Amniotic epithelial cell (primary cell): ENCODE measurements at places on chromosomes 6 and 20.

DNA sequence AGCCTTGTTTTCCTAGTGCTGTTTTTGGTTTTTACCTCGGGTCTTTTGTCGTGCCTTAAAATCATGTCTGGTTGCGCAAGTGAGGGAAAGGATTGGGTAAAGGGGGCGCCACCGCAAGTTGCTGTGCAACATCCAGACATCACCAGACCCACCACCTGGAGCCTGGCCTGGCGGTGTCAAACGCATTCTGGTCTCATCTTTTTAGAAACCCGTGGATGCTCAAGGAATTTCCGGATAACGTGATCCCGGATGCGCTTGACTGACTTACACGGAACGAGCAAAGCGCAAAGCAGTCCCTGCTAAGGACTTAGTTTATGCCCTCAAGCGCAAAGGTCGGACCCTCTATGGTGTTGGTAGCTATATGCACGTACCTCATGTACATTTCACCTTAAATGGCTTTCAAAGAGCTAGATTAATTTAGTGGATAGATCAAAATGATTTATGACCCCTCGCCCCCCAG is 105.2 kb downstream of the OR2B2 start:
- DNase-seq = peak; percentile 66

- DNase-seq = peak; percentile 86
Observed at GRCh38 chr6:100084316-100084990, 90.4 kb upstream of the MCHR2 start.

DNA sequence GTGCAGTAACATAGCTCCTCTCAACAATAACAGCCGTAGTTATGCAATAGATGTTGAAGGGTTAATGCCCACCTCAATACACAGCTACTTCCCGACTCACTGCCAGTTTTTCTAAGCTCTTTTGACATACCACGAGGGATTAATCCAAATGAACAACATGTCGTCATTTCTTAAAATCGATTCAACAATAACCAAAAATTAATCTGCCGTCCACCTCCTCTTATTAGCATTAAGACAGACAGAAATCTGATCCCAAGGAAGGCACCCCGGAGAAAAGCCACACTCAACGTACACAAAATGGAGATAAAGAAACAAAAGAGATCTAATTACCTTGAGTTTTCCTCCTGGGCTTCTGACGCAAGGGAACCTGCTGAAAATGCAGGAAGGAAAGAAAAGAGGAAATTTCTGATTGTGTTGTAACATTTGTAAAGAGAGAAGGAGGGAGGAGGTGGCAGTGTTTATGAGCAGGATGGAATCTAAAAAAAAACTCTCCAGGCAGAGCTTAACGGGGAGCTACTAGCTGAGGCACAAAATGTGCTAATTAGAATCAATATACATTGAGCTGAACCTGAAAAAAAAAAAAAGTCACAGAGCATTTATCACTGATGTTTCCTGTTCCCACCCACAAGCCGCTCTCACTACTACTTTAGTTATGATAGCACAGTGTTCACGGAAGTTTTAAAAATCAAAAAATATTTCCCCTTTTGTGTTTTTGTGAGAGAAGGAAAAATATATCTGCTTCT is 109.3 kb downstream of the IPCEF1 start:
- DNase-seq = no peak

- no peak for DNase-seq
Observed at GRCh38 chr6:123288649-123289048, 292.6 kb downstream of the CLVS2 start.

DNA sequence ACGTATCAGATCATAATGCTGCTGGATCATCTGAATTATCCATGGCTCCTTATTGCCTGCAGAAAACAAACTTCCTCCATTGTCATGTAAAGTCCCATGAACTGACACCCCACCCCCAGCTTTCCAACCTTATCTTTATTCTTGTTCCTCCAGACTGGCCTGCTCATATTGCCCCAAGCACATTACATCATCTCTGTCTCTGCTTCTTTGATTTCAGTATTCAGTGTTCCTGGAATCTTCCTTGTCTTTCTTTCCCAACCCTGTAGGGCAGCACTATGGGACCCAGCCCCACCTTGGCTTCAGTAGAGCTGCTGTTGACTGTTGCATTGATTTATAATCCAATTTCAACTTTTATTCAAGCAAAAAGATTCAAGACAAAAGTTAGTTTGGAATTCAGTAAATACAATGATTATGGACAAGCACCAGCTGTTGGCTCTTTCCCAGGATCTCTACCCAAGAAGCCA is 187.5 kb upstream of the ECI2 start:
- peak; percentile 80 for DNase-seq

DNA sequence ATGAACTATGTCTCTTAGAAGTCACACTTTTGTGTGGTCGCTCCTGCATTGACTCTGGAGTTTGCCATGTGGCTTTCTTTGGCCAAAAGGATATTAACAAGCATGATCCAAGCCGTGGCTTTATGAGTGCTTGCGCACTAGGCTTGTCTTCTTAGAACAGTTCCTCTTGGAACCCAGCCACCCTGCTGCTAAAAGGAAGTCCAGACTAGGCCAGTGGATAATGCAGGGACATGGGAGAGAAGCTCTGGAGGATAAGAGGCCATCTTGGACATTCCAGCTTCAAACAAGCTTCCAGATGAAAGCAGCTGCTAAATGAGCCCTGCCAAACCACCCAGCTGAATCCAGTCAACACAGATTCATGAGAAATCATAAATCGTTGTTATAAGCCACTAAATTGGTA is 346.4 kb downstream of the CDC5L start:
- DNase-seq = no peak

DNA sequence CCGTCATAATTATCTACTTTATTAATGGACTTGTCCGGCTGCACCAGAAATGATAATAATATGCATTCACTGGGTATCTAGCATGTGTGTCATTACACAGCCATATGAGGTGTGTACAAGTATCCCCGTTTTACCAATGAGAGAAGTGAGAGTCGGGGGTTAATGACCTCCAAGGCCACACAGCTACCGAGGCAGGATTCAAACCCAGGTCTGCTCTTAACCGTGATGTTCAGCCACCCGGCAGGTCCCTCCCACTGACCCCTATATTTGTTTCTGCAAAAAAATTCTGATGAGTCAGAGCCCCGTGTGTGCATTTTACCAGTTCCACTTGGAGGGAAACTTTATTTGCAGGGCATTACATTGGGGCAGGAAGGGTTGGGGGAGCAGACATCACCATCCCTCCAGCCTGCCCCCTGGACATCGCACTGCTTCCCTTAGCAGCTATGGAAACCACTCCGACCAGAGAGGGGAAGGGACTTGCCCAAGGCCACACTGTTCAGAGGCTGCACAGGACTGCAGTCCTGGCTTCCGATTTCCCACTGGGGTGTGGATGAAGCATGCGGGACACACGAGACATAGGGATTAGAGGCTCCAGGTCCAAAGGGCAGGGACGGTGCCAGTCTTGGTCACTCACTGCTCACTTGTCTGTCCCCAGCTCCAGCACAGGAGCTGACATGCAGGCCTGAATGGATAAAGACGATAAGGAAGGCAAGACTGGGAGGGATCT is 10.1 kb upstream of the SRC start:
- no peak for DNase-seq

- no peak for DNase-seq
Observed at GRCh38 chr6:87074101-87074621, 20.7 kb downstream of the CGA start.

- DNase-seq = no peak
Observed at GRCh38 chr6:112087916-112088315, 525 bp downstream of the FAM229B start.

- peak; percentile 20 for DNase-seq
Observed at GRCh38 chr20:63740070-63740626, 572 bp downstream of the SLC2A4RG start.

DNA sequence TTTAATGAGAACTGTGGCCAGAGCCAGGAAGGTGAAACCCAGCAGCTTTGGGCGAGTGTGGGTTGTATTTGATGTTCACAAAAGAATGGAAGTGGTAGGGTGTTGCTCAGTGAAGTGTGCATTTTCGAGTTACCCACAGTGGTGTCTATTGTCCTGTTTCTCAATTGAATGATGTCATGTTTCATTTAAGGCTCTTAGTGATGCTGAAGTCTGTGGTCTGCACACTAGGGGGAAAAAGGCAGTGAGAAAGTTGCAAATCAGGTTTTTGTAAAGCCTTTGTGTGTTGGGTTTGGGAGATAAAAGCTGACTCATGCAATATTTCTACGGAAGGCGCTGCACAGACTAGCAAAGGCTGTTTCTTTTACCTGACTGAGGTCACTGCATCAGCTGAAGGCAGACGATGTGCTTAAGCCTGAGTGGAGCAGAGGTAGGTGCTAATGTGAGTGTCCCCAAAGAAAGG is 121.1 kb downstream of the PLEKHG1 start:
- DNase-seq = peak; percentile 10

- DNase-seq = peak; percentile 63
Observed at GRCh38 chr6:55678330-55679224, 99.6 kb upstream of the HMGCLL1 start.

GRCh38 chr20:2865630-2866029 is 7.7 kb upstream of the PTPRA start:
- no peak for DNase-seq

GRCh38 chr20:59678288-59678687 is 73.9 kb downstream of the PHACTR3 start:
- no peak for DNase-seq

- peak; percentile 84 for DNase-seq
Observed at GRCh38 chr6:63819831-63820230, 184.2 kb downstream of the PHF3 start.

DNA sequence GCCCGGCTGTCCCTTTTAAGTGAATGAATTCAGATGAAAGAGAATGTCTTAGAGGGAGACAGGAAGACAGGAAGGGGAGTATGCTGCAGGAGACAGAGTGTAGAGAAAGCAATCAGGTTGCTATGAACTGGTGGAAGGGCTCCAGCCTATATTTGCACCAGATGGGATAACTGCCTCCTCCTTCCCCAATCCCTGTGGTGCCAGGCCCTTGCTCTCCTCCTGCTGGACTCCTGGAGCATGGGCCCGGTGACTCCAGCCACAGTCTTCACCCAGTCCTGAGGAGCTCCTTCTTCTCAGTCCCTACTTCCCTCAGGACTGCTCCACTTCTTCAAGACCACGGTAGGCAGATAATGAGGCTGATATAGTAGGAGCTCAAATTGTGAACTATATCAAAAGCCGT is 91.8 kb downstream of the TMEM200A start:
- DNase-seq = no peak

- DNase-seq = no peak
Observed at GRCh38 chr6:158512809-158513208, 47.1 kb upstream of the TMEM181 start.

DNA sequence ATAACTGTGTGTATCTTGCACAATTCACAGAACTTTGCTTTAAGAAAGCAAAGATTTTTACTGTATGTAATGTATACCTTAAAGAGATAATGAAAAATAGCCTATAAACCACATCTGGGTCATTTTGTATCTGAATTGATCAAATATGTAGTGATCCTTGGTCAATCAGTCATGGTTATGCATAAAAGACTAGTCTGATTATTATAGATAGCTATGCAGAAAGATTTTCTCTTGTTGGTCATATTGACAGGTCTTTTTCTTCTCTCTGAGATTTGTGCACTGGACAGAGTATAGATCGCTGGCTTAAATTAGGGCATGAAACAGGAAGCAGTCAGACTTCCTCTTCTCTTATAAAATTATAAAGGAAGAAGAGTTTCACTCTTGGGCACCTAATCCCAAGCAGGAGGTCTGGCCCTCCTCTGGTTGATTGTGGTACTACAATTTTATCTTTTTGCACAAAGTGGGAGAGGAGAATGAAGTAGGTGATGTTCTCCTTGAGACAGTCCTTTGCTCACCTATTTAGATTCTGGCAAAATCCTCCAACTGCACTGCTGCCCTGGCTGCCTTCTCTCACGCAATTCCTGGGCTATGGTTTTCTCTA is 380.9 kb upstream of the RGS17 start:
- peak; percentile 19 for DNase-seq

DNA sequence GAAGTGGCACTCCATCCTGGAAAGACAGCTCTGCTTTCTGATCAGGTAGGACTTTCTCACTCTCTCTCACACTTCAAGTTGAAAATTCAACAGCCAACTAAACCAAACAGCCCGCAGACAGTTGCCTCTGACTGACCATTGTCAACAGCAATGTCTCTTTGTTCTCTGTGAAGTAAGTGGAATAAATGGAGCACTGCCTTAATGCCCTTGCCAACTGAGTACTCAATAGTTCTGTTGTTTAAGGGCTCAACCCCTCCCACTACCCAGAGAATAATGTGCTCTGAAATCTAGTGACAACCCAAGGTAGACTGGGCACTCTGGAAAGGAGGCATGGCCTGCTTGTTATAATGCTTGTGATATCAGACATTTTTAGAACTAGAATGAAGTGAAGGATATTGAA is 16.8 kb upstream of the BCLAF1 start:
- DNase-seq = no peak

- no peak for DNase-seq
Observed at GRCh38 chr6:35483893-35484645, 12.8 kb downstream of the TEAD3 start.

- no peak for DNase-seq
Observed at GRCh38 chr20:47754946-47755652, 30.2 kb downstream of the SULF2 start.

DNA sequence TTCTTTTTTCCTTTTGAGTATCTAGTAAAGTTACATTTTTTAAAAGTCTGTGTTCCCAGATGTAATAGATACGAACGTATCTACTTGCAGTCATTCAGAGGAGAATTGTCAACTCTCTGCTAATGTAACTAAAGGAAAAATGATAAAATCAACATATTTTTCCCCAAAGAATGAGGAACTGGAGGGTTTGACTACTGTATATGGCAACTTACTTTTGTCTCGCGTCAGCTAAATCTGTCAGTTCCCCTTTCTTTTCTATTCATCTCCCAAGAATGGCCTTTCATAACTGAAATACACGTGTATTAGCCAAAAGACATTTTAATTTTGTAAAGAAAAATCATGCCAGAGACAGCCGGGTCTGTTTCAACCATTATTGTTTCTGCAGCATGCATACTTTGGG is 5.4 kb downstream of the EYA2 start:
- DNase-seq = no peak

DNA sequence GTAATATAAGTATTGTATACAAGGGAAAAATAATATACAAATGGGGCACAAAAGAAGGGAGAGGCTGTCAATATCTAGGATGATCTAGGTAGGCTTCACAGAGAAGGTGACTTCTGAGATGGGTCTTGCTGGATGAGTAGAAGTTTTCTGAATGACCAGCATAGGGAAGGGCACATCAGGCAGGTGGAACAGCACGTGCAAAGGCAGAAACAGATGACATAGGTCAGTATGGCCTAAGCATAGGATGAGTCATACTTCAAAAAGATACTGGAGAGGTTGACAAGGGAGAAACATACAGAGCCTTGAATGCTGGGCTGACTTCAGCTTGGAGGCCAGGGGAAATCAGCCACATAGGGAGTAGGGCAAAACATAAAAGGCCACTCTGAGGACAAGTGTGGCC is 31.9 kb upstream of the SIRPA start:
- DNase-seq = peak; percentile 53

- no peak for DNase-seq
Observed at GRCh38 chr6:36817847-36818246, 21.4 kb downstream of the CPNE5 start.

DNA sequence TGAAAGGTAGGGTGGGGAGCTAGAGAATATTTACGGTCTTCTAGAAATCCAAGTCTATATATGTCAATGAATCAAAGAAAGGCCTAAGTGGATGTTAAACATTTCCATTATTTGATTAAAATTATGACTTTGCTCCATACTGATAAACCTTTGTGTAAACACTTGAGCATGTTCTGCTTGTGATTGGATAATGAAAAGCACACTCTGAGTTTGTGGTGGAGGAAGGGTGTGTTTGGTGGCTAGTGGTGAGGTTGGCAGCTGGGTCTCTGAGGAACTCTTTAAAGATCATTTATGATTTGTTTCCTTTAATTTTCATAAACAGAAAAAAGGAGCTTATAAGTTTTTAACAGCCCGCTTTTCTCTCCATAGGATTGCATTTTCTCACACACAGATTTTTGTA is 84.7 kb downstream of the RFPL4B start:
- DNase-seq = no peak
